ENCODE measurements at places on chromosomes 3 and 15. TPM values are rescaled to one million over a fixed set of nuclear protein-coding genes. Genes with fewer than 3 reads are reported as not detected.

- DNase-seq, result no peak
- H3K4me3 ChIP-seq, result no peak overlapping the region
- no peaks in the 10 kb centered on the region for H3K36me3 ChIP-seq
Observed at GRCh38 chr3:162468791-162469190, 972.2 kb downstream of the OTOL1 start.

DNA sequence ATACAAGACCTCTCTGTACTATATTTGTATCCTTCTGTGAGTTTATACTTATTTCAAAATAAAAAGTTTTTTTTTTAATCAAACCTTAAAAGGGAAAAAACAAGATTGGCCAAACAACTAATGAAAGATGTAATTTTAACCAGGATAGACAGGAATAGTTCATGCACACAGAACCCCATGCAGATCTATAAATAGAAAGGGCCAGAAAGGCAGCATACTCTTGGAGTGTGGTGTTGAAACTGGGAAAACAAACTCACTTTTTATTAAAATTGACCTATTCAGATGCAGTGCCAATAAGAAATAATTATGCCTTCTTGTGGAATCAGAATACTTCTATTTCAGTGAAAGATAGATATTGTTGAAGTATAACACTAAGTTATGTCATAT, 204.6 kb downstream of the PLCL2 start:
- H3K36me3 ChIP-seq, result no peaks in the 10 kb centered on the region
- H3K27me3 ChIP-seq, result no peaks in the 10 kb centered on the region
- H3K27ac ChIP-seq, result no peak overlapping the region
- H3K4me3 ChIP-seq, result no peak overlapping the region
- H3K4me1 ChIP-seq, result no peaks in the 10 kb centered on the region
- DNase-seq, result no peak

DNA sequence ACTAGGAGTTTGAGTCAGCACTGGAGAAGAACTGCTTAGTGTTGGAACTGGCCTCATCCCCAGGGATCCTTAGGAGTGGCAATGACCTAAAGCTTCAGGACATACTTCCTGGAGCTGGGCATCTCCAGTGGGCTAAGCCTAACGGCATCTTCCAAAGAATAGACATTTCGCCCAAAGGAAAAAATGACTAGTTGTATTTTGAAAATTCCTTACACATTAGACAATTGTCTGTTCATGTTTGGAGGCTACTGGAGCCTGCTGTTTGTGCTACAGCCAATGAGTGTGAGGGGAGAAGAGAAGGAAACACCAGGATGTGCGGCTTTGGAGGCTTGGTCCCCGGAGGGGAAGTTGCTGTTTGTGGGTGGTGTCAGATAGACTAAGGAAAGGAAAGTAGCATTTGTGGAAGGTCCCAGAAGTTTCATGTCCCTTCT, 77.6 kb downstream of the POLR2M start:
- no peak overlapping the region for H3K27ac ChIP-seq
- no peak for DNase-seq
- no peaks in the 10 kb centered on the region for H3K27me3 ChIP-seq
- no peak overlapping the region for H3K4me3 ChIP-seq
- H3K36me3 ChIP-seq, result no peaks in the 10 kb centered on the region
- no peaks in the 10 kb centered on the region for H3K4me1 ChIP-seq

DNA sequence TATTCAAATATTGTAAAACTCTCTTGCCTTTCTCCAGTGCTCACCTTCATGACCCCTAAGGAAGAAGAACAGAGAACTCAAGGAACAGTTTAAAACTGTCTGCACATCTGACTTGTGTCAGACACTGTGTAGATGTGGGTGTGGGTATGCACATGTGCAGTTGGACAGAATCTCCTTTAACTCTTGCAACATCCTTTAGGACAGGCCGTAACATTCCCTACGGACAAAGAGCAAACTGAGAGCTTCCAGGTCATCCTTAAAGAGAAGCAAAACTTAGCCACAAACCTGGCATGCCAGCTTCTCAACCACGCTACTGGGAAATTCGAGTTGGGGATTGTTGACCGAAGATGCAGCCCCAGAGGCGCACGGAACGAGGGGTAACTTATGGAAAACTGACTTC, 4.1 kb upstream of the SFMBT1 start:
- H3K27ac ChIP-seq, result no peak overlapping the region
- peaks cover 7% of the 10 kb centered on the region for H3K4me1 ChIP-seq
- no peak for DNase-seq
- no peaks in the 10 kb centered on the region for H3K27me3 ChIP-seq
- no peaks in the 10 kb centered on the region for H3K36me3 ChIP-seq

DNA sequence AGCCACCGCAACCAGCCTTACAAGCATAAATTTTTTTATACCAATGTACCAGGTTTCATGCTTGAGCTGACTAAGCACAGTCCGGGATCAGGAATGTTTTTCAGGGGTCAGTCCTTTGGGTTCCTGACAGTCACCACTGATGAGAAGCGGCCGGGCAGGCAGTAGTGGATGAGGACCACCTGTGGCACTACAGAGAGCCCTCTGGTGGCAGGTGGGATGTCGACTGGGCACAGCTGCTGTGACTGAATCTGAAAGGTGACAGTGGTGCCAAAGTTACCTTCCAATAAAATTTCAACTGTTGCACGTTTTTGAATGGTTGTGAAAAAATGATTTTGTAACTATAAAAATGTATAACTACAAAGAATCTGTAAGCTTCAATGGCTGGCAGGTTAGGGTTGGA, 34.0 kb downstream of the TPRA1 start:
- no peak overlapping the region for H3K4me3 ChIP-seq
- H3K27ac ChIP-seq, result no peak overlapping the region
- H3K4me1 ChIP-seq, result no peaks in the 10 kb centered on the region

GRCh38 chr3:123841476-123842238, 42.5 kb downstream of the MYLK start:
- H3K27me3 ChIP-seq, result no peaks in the 10 kb centered on the region
- H3K4me1 ChIP-seq, result no peaks in the 10 kb centered on the region
- no peak for DNase-seq
- H3K4me3 ChIP-seq, result no peak overlapping the region
- no peak overlapping the region for H3K27ac ChIP-seq
- H3K36me3 ChIP-seq, result no peaks in the 10 kb centered on the region

- H3K36me3 ChIP-seq, result no peaks in the 10 kb centered on the region
- no peaks in the 10 kb centered on the region for H3K4me1 ChIP-seq
- H3K27ac ChIP-seq, result no peak overlapping the region
- no peak for DNase-seq
Observed at GRCh38 chr3:185995352-185995751, 57.5 kb upstream of the TRA2B start.

GRCh38 chr3:144687862-144688261, 716.2 kb downstream of the DIPK2A start:
- no peak overlapping the region for H3K4me3 ChIP-seq
- H3K4me1 ChIP-seq, result no peaks in the 10 kb centered on the region
- no peak for DNase-seq
- no peaks in the 10 kb centered on the region for H3K36me3 ChIP-seq

DNA sequence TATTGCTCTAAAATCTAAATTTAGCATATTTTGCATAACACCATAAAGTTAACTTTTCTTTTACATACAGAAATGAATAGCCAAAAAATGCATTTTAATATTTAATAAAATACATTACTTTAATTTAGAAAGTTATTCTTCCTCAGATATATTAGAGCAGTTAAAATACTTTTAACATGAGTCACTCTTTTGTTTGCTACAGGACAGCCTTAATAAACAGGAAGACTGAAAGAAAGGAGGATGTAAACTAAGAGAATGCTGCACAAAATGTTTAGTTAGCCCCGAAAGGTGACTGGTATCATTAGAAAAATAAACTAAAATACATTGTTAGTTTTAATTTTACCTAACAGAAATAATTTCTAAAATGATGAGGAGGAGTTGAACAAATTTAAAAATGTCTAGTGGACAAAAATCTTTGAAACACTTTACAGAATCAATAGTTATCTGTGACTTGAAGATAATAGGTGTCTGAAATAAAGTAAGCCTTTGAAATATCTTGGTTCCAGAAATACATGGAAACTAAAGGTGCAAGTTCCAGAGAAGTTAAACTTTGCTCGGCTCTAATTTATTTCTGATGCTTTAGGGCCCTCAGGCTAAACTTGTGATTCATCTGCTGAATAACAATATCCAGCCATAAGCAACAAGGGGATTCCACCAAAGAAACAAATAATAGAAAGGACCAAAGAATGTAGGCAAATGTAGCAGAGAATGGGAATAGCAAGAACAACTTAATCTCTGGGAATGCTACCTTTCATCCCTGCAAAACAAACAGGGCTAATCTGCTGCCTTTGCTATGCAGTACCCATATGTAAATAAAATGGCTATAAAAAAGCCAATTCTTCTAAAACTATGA, 138.3 kb upstream of the UBP1 start:
- H3K36me3 ChIP-seq, result no peaks in the 10 kb centered on the region
- no peak overlapping the region for H3K4me3 ChIP-seq
- no peak for DNase-seq
- no peaks in the 10 kb centered on the region for H3K27me3 ChIP-seq

- H3K4me1 ChIP-seq, result no peaks in the 10 kb centered on the region
- H3K27me3 ChIP-seq, result no peaks in the 10 kb centered on the region
- no peak overlapping the region for H3K27ac ChIP-seq
Observed at GRCh38 chr15:35023804-35024203, 35.7 kb upstream of the ZNF770 start.

DNA sequence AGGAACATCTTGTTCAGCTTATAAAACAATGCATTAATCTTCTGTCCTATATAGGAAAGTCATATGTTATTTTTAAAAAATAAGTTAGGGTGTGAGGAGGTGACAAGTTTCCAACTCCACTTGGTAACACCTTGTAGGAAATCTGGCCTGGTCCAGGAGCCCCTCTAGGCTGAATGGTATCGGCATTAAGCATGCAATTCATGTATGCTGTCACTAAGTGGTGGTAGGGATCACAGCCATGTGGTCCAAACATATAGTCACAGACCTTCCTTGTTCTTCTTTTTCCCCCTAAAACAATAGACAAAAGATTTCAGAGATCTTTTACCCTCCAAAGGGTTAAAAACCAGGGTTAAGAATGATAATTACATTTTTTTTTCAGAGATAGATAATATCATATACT, 4.2 kb upstream of the APBA2 start:
- no peak overlapping the region for H3K27ac ChIP-seq
- no peak for DNase-seq
- H3K36me3 ChIP-seq, result no peaks in the 10 kb centered on the region
- no peak overlapping the region for H3K4me3 ChIP-seq
- H3K27me3 ChIP-seq, result no peaks in the 10 kb centered on the region

DNA sequence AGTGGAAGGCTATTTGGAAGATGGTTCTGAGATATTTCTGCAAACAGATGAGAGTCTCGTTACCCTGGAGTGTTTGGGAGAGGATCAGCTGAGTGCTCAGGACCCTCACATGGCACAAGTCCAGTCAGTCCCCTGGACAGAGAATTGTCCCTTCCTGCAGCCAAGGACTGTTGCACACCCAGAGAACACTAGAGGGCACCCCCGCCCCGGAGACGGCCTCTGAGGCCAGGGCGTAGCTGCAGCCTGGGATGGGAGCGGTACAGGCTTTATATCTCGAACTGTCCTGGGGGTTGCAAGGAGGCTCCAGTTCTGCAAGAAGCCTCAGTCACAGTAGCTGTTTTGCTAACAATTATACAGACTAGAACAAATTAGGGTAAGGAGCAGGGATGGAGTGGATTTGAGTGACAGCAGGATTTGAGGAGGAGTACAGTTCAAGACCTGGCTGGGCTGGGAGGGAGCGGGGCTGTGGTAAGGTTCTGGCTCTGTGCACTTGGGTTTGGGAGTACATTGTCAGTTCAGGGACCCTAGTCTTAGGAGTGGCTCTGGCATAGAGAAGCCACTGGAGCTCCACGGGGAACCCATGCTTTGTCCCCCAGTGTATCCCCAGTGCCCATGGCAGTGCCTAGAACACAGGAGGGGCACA, 67.6 kb upstream of the HACD2 start:
- H3K36me3 ChIP-seq, result peaks cover 66% of the 10 kb centered on the region
- peaks cover 25% of the 10 kb centered on the region for H3K4me1 ChIP-seq
- peak; percentile 74 for DNase-seq
- H3K4me3 ChIP-seq, result no peak overlapping the region
- peak overlapping the region; percentile 65 for H3K27ac ChIP-seq
- no peaks in the 10 kb centered on the region for H3K27me3 ChIP-seq

GRCh38 chr3:14179114-14179465, 473 bp downstream of the LSM3 start:
- H3K27ac ChIP-seq, result peak overlapping the region; percentile 55
- no peaks in the 10 kb centered on the region for H3K27me3 ChIP-seq

GRCh38 chr3:99111235-99111634, 209.7 kb upstream of the DCBLD2 start:
- no peaks in the 10 kb centered on the region for H3K27me3 ChIP-seq
- no peak overlapping the region for H3K4me3 ChIP-seq
- no peak for DNase-seq

KBTBD13 gene
- total RNA-seq, result not detected

Data from right lobe of liver (tissue), 6 donors.